Activated naive CD4-positive, alpha-beta T cell treated with anti-CD3 and anti-CD28 coated beads, Interleukin-2, amount 10 ng/mL, durations not matched to agents 5 hours and 36 hours (primary cell): ENCODE measurements at places on chromosomes 3 and 15. TPM values are rescaled to one million over a fixed set of nuclear protein-coding genes. Genes with fewer than 3 reads are reported as not detected.

The GOLGA6L7 gene
- total RNA-seq = not detected

The IQCF2 gene
- not detected for total RNA-seq

The DUOXA2 gene
- total RNA-seq = not detected

The SPTBN5 gene
- 1.9 TPM for total RNA-seq

The TMC3 gene
- not detected for total RNA-seq

The GMNC gene
- not detected for total RNA-seq

The KCNAB1 gene
- not detected for total RNA-seq

The MON1A gene
- 10.0 TPM for total RNA-seq

The P2RY14 gene
- 0.66 TPM for total RNA-seq

The EFCC1 gene
- total RNA-seq = 0.10 TPM

The GABRB3 gene
- 0.13 TPM for total RNA-seq

The AADACL2 gene
- total RNA-seq = not detected

The POPDC2 gene
- 3.8 TPM for total RNA-seq

The AGBL1 gene
- not detected for total RNA-seq

The DTX3L gene
- 92.4 TPM for total RNA-seq

The KLHL40 gene
- total RNA-seq = not detected

The PIF1 gene
- 41.6 TPM for total RNA-seq

The TNNC1 gene
- 2.1 TPM for total RNA-seq

The MOBP gene
- total RNA-seq = not detected

The SSUH2 gene
- not detected for total RNA-seq

The EPB42 gene
- total RNA-seq = not detected

The MYZAP gene
- 0.45 TPM for total RNA-seq

The WDR53 gene
- 17.3 TPM for total RNA-seq

The GREM1 gene
- not detected for total RNA-seq

The COPS2 gene
- 53.7 TPM for total RNA-seq

The GOLGA6L6 gene
- total RNA-seq = not detected

The AZI2 gene
- total RNA-seq = 41.4 TPM
